EL (cell line): ENCODE measurements at places on chromosomes 5 and 9.

GRCh38 chr5:168377525-168377924 is 86.1 kb downstream of the WWC1 start:
- no peak for DNase-seq

GRCh38 chr9:128166169-128166568 is 6.1 kb downstream of the BBLN start:
- no peak for DNase-seq

- peak; percentile 2 for DNase-seq
These were observed 1050.2 kb downstream of the CDH12 start for GRCh38 chr5:21802869-21803490.

DNA sequence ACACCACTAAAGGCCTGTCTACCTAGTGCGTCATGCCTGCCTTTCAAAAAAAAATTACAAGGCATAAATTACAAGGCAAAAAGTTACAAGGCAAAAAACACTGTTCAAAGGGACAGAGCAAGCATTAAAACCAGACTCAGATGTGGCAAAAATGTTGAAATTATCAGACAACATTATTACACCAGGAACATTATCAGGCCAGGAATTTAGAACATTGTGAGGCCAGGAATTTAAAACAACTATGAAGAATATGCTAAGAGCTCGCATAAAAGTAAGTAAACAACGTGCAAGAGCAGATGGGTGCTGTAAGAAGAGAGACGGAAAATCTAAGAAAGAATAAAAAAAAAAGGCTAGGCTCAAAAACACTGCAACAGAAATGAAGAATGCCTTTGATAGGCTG is 18.2 kb upstream of the MLANA start:
- no peak for DNase-seq

- no peak for DNase-seq
These were observed 68.4 kb downstream of the GAPVD1 start for GRCh38 chr9:125329978-125330377.

GRCh38 chr5:159805021-159805420 is 111.3 kb upstream of the ADRA1B start:
- DNase-seq, result no peak

DNA sequence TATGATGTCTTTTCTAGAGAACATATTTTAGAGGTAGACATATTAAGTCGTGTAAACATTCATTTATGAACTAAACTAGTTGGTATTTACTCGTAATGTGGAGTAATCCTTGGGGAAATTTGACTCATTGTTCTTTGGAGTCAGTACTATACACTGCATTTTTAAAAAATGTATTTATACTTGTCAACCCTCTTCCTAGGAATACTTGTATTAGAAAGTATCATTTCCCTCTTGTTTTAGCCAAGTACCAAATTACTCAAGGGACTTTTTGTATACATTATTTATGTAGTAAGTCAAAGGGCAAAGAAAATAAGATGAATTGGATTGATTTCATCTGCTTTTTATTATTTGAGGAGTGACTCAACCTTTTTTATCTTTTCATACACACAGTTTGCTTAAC is 248.1 kb upstream of the IZUMO3 start:
- DNase-seq, result no peak

DNA sequence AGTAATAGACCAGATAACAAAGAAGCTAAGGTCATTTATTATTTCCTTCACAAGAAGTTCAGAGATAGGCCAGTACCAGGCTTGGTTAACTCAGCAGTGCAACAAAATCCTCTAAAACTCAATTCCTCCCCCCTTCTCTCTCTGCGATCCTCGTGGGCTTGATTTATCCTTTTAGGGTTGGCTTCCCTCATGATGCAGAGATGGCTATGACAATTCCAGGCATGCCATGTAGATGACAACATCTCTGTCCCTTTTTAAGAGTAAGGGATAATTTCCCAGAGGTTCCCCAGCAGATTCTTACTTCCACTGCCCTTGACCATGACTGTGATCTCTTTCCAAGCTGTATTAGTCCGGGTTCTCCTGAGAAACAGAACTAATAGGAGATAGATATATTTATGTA is 28.7 kb upstream of the DAP start:
- peak; percentile 72 for DNase-seq

DNA sequence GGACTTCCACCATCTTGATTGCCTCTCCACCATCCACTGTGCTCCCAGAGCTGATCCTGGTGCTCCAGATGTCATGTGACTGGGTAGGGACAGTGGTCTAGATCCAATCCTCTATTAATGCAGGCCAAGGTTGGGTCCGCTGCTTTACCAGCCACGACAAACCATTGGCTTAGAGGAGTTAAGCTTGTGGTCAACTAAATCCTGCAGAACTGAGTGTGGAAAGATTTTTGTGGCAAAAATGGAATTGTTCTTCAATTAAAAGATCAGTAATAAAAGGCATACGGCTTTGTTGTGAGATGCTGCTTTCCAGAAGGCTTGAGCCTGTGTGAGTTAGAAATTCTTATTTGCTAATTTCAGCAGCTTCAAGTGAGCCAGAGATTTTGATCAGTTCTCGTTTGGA is 30.7 kb downstream of the SLC1A3 start:
- no peak for DNase-seq

DNA sequence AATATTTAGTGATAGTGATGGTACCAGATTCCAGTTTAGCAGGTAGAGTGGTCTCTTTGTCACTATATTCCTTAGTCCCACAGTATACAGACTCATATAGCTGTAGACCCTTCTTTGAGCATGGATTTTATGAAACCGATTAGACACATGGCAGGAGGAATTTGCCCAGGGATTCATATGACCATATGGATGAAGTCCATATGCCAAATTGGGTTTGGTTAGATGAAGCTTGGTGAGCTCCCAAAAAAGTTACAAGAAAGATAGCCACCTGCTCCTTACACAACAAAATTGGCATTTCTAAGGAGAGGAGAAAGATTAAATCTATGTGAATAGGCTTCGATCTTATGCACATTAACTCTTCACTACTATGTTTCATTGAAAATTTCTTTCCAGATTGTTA is 211.4 kb downstream of the CWC27 start:
- DNase-seq, result no peak

DNA sequence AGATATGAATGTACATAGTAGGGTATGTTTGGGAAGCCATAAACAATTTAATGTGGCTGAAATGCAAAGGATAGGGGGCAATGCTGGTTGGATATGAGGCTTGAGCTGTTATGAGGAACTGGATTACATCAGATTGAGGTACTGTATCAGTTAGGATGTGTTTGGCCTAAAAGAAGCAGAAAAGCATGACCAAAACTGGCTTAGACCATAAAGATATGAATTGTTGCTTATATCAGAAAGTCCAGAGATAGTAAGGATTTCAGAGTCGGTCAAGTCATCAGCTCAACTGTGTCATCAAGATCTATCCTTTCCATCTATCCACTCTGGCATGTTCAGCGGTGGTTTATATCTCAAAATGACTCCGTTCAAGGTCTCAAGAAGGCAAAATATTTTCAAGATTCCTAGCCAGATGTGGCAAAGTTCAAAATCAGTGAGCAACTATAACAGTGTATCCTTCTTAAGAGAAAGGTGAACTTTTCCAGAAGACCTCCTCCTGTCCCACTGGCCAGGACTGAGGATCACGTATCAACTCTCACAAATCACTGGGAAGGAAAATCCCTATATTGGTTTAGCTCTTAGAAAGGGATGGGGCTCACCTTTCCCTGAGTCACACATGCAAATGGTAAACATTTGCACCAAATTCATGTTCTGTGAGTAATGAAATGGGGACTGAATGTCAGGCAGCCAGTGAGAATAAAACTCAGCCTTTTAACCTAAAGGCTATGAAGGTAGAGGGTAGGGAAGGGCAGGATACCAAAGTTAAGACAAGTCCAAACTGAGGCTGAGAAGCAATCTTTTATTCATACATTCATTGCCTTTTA is 257.8 kb downstream of the TRIM32 start:
- DNase-seq, result no peak

- DNase-seq, result no peak
These were observed 233.0 kb upstream of the SGCD start for GRCh38 chr5:156094001-156094400.

- DNase-seq, result no peak
These were observed 151.1 kb upstream of the SMIM23 start for GRCh38 chr5:171634511-171634910.

GRCh38 chr9:2645569-2645968 is 24.0 kb downstream of the VLDLR start:
- no peak for DNase-seq

DNA sequence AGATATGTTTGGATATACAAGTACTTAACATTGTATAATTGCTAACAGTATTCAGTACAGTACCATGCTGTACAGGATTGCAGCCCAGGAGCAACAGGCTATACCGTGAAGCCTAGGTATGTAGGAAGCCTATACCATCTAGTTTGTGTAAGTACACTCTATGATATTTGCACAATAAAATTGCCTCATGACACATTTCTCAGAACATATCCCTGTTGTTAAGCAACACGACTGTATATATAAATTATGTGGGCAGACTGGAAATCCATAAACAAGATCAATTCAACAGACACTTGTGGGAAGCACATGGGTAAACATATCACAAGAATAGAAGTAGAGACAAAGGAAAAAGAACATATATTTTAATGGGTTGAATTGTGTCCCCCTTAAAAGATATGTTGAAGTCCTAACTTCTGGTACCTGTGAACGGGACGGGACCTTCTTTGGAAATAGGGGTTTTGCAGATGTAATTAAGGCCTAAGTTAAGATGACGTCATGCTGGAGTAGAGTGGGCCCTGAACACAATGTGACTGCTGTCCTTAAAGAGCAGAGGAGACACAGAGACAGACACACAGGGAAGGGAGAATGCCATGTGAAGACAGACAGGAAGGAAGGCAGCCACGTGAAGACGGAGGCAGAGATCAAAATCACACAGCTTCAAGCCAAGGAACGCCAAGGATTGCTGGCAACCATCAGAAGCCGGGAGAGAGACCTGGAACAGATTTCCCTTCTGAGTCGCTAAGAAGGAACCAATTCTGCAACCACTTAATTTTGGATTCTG is 76.3 kb downstream of the SCAI start:
- peak; percentile 20 for DNase-seq

DNA sequence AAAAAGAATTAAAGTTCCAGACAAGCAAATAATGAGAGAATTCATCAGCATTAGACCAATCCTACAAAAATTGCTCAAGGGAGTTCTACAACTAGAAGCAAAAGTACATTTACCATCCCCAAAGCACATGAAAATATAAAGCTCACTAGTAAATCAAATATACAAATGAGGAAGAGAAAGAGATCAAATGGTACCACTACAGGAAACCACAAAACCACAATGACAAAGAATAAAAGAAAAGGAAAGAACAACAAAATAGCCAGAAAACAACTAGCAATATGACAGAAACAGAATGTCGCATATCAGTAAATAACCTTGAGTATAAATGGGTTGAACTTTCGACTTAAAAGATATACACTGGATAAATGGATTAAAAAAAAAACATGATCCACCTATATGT is 739.0 kb downstream of the DTWD2 start:
- no peak for DNase-seq

- DNase-seq, result no peak
These were observed 38.9 kb downstream of the MTMR12 start for GRCh38 chr5:32273821-32274220.

DNA sequence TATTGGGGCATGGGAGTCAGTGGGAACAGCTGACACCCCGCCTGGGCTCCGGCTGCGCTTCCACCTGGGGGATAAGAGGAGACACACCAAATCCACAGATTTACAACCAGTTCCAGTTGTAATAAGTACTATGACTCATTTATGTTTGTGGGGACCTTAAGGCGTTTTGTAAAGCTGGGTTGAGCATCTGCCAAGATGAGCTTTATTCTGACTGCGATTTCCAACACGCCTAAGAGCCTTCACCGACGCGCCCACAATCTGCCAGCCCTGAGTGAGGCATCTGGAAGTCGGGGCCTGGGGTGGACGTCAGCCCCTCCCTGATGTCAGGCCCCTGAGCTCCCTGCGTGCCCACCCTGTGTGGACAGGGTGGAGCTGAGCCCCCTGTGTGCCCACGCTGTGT is 14.3 kb upstream of the LHX3 start:
- peak; percentile 44 for DNase-seq

- no peak for DNase-seq
These were observed 2.8 kb downstream of the AIF1L start for GRCh38 chr9:131099102-131099606.

GRCh38 chr9:1458503-1458902 is 408.3 kb downstream of the DMRT2 start:
- DNase-seq, result peak; percentile 80

DNA sequence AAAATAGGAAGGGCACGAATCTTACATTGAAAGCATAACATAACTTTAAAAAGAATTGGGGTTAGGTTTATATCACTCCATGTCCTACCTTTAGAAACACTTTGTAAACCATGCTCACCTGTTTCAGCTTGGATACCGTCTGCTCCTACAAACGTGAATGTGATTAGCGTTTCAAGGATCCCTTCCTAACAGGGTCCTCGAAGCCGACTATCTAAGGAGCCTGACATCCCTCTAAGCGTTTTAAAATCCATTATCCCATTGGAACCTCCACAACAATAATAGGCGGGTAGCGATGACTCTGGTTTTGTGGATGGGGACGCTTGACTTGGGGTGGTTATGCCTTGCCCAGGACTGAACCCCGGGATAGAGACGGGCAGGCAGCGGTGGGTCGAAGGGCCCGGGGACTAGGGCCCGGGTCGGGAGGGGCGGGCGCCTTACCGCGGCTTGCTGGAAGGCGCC is 937 bp downstream of the SVEP1 start:
- DNase-seq, result no peak

GRCh38 chr5:133827011-133827410 is 141.4 kb downstream of the C5orf15 start:
- DNase-seq, result no peak

DNA sequence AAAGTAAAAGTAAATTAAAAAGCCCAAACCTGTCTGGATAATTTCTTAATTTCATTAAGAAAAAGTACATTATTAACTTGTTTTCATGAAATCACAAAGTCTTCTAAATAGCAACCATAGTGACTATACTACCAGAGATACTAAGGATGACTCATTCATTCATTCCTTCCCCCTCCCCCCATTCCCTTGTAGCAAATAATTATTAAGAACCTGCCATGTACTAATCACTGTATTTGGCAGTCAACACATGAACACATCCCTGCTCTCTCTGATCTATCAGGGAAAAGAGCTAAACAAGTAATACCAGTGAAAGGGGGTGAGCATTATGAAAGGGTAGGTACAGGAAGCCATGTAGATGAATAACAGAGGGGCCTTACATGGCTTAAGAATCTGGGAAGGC is 203.9 kb downstream of the CWC27 start:
- peak; percentile 10 for DNase-seq

DNA sequence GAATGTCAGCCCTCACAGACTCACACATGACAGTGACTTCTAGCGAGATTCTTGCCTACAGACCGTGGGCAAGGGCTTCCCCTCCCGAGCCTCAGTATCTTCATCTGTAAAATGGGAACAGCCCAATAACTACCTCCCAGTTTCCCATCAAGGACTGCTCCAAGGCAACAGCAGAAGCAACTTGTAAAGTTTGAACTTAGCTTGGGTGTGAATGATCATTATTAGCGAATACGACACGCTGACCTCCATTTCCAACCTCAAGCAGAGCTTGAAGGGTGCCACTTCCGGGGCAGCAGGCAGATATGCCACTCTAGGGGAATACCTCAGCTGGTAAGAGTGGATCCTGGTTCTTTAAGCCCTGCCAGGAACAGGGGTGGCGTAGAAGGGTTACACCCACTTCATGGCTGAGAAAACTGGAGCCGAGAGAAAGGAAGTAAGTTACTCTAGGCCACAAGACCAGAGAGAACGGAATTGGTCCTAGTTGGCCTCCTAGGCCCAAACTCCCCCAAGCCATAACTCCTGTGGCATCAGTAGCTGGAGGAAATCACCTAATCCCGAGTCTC is 2.0 kb downstream of the RNF44 start:
- no peak for DNase-seq
